Activated B cell treated with CpG ODN at 0.5 μM for 24 hours (primary cell): ENCODE measurements at places on chromosomes 16 and 17.

DNA sequence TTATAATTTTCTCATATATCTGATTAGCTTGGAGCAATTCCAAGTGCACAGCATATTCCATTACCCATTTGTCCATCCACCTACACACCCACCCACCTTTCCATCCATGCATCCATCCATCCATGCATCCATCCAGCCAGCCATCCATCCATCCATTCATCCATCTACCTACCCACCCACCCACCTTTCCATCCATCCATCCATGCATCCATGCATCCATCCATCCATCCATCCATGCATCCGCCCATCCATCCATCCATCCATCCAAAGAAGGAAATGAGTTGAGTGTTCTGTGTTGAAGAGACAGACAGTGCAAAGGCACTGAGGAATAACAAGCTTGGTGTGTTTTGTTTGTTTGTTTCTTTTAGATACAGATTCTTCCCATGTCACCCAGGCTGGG lies 78.7 kb upstream of the FAM20A start:
- DNase-seq: no peak

DNA sequence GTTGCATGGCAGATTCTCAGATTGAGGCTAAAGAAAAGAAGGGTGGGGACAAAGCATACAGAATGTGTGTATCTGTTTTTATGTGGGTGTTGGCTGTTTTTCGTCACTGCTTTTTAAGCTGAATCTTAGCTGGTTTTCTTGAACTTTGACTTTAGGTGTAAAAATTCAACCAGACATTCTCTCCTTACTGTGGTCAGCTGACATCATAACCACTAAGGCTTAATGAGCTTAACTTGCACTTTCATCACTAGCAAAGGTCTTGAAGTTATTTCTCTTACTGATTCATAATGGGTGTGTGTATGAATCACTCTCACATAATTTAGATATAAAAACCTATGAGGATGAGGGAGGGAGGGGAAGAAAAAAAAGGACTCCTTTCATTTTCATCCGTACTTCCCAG lies 4.0 kb upstream of the CDC6 start:
- no peak for DNase-seq

- no peak for DNase-seq
Measured at GRCh38 chr16:47198180-47198575, 54.4 kb upstream of the NETO2 start.

GRCh38 chr17:67372751-67373150 lies 4.3 kb upstream of the PITPNC1 start:
- DNase-seq: no peak

- DNase-seq: no peak
Measured at GRCh38 chr17:64081802-64082799, 47.8 kb downstream of the ERN1 start.
